HepG2 (cell line): ENCODE measurements at places on chromosomes 6 and 20. TPM values are rescaled to one million over a fixed set of nuclear protein-coding genes. Genes with fewer than 3 reads are reported as not detected.

Gene PEDS1
- total RNA-seq, result 21.4 and 30.5 TPM in 2 replicates

Gene OVOL2
- total RNA-seq, result 0.21 and 0.31 TPM in 2 replicates

DNA sequence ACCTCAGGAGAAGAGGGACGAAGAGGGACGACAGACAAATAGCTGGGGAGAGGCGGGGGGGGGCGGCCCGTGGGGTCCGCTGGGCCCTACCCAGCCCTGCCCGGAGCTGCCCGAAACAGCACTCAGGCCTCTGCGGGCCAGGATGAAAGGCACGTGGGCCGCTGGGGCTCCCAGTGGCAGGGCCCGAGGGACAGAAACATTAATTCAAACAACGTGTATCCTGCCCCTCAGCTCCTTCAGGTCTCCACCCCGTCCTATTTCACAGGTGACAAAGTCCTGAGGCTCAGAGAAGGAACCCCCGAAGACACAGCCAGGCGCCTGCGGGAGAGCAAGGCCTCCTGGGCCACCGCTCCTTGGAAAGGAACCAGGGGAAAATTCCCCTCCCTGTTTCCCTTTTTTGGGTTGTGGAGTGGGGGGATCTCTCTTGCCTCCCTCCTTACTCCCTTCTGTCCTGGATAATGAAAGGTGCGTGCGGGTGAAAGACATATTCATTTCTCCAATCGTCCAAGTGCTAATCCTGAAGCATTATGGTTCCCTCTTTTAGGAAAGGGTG is 93.3 kb downstream of the RNASET2 start:
- no peak for DNase-seq

DNA sequence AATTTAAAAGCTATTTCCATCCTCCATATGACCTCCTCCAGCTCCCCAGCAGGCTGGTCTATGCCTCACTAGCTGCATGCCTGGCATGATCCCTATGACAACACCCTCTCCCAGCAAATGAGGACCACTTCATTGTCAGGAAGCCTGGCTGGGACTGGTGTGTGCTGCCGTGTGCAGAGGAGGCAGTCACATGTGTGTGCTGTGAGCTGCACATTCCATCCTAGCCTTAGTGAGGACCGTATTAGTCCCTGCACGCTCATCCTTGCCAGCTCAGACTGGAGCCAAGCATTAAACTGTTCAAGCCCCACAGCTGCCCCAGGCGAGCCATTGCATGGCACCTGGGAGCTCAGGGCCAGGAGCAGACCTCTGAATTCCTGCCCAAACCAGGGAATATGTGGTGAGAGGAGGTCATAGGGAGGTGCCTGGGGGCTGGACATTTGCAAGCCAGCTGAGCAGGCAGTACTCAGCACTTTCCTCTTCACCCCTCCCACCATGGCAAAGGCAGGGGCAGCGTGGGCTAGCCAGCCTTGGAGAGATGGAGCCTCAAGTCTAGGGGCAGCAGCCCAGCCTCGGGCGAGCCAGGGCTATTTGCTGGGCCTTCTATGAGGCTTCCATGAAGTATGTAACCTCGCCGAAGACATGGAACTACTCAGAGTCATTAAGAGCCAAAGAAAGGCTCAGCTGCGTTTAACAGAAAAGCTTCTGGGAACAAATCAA is 8.7 kb upstream of the CCN5 start:
- DNase-seq, result no peak

DNA sequence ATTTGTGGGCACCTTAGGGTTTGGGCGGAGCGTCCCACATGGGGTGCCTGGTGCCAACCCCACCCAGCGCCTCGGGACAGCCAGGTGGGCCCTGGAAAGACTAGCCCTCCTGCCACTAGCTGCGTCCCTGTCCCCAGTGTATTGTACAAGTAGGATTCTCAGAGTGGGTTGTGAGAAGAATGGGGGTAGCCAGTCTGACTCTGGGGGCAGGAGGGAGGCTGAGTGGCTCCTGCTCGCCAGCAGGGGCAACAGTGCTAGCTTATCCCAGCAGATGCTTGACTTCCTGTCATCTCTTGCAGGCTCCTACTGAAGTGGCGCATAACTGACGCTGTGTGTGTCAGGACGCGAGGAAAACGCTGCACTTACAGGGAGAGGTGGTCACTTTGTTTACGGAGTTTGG is 9.3 kb downstream of the PSMA7 start:
- DNase-seq, result no peak

GRCh38 chr6:17454316-17455005 is 61.1 kb downstream of the CAP2 start:
- no peak for DNase-seq

- no peak for DNase-seq
Measured at GRCh38 chr20:25270829-25271251, 23.0 kb downstream of the PYGB start.

Gene SPTLC3
- total RNA-seq, result 83.7 and 95.6 TPM in 2 replicates

DNA sequence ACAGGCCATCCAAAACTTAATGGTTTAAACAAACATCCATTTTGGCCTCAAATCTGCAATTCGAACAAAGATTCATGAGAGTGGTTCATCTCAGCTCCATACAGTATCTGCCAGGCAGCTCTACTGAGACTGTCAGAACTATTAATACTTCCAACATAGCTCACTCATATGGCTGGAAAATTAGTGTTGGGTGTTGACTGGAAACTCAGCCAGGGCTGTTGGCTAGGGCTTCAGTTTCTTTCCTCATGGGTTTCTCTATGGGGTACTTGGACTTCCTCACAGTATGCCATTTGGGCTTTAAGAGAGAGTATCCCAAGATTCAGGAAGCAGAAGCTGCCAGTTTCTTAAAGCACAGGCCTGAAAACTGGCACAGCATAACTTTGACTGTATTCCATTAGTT is 240.3 kb downstream of the TPBG start:
- no peak for DNase-seq

GRCh38 chr6:104421650-104422049 is 438.1 kb downstream of the HACE1 start:
- no peak for DNase-seq

DNA sequence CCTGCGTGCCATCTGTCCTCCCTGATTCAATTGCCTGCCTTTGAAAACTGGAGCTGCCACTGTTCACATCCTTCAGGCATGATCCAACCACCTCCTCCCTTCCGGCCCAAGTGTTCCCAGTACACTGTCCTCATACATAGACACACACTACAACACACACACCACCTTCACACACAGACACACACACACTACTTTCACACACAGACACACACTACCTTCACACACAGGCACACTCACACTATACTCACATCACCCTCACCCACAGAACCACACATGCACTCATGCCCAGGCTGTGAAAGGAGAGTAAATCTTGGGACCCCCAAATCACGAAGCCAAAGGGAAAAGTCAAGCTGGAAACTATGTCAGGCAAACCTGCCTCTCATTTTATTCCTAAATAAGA is 109.4 kb upstream of the MYLIP start:
- no peak for DNase-seq

Gene AGPAT4
- total RNA-seq, result 0.04 and 0.07 TPM in 2 replicates

DNA sequence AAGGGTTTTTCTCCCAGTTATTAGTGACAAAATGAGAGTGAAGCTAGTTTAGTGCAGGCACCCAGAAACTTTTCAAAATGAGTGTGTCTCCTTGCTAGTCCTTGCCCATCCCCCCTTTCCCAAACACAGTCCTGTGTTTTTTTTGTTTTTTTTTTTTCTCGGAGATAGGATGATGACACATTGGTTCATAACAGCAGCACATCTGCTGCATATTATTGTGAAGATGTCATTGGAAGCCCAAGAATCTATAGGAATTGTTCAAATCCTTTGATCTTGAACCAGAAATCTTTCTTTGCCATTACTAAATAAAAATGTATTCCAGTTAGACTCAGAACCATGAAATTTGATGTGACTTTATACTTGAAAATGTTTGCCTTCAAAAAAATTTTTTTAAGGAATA is 162.4 kb downstream of the FRK start:
- no peak for DNase-seq

Gene OLIG3
- not detected in 2 replicates for total RNA-seq

Gene GNMT
- total RNA-seq, result 7.0 and 7.3 TPM in 2 replicates

GRCh38 chr6:17178754-17179529 is 77.1 kb downstream of the STMND1 start:
- no peak for DNase-seq
